ENCODE measurements at places on chromosomes 13 and 19. TPM values are rescaled to one million over a fixed set of nuclear protein-coding genes. Genes with fewer than 3 reads are reported as not detected.

Gene KMT2B
- 68.8 TPM for total RNA-seq

Gene NKPD1
- total RNA-seq = 0.05 TPM

Gene PLPPR2
- 43.3 TPM for total RNA-seq

Gene VAV1
- 0.05 TPM for total RNA-seq

DNA sequence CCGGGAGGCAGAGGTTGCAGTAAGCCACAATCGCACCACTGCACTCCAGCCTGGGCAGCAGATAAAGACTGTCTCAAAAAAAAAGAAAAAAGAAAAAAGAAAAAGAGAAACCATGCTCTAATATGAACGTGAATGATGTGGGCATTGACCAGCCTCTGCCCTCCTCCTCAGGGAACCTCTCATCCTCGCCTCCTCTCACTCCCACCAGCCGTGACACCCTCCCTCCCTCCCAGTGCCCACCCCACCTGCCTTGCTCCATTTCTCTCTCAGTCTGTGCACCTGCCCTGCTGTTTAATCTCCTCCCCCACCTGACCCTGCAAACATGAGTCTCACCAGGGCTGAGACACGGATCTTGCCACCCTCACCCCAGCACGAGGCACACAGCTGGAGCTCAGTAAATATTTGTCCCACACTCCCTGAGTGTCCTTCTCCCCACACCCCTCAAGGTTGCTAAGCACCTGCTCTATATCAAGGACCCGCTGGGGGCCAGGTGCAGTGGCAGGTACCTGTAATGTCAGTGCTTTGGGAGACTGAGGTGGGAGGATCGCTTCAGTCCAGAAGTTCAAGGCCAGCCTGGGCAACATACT lies 7.5 kb upstream of the BCAT2 start:
- no peaks in the 10 kb centered on the region for H3K4me1 ChIP-seq
- H3K36me3 ChIP-seq = no peaks in the 10 kb centered on the region
- H3K27ac ChIP-seq = no peak overlapping the region
- DNase-seq = no peak
- H3K27me3 ChIP-seq = no peaks in the 10 kb centered on the region

DNA sequence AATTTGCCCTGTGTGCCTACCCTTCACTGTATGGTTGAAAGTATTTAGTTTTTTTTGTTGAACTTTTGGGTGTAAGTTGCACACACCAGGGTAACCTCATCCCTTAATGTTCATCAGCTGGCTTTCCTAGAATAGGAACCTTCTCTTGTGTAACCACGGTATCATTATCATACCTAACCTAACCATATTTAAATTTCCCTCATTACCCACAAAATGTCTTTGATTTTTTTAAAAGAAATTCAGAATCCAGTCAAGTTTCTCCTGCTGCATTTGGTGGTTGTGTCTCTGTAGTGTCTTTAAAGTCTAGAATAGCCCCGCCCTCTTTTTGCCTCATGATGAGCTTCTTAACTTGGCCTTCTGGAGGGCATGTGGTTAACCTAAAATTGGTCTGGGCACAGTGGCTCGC lies 80.3 kb downstream of the RYR1 start:
- no peaks in the 10 kb centered on the region for H3K36me3 ChIP-seq
- H3K4me1 ChIP-seq = peaks cover 4% of the 10 kb centered on the region
- DNase-seq = no peak
- H3K27me3 ChIP-seq = no peaks in the 10 kb centered on the region
- no peak overlapping the region for H3K27ac ChIP-seq
- H3K4me3 ChIP-seq = no peak overlapping the region

- H3K36me3 ChIP-seq = no peaks in the 10 kb centered on the region
- DNase-seq = no peak
- no peaks in the 10 kb centered on the region for H3K27me3 ChIP-seq
- no peaks in the 10 kb centered on the region for H3K4me1 ChIP-seq
- H3K4me3 ChIP-seq = no peak overlapping the region
Measured at GRCh38 chr19:46614114-46614722, 10.7 kb downstream of the PTGIR start.

Data from Panc1 (cell line).